ENCODE measurements at places on chromosomes 1 and 21. TPM values are rescaled to one million over a fixed set of nuclear protein-coding genes. Genes with fewer than 3 reads are reported as not detected.

DNA sequence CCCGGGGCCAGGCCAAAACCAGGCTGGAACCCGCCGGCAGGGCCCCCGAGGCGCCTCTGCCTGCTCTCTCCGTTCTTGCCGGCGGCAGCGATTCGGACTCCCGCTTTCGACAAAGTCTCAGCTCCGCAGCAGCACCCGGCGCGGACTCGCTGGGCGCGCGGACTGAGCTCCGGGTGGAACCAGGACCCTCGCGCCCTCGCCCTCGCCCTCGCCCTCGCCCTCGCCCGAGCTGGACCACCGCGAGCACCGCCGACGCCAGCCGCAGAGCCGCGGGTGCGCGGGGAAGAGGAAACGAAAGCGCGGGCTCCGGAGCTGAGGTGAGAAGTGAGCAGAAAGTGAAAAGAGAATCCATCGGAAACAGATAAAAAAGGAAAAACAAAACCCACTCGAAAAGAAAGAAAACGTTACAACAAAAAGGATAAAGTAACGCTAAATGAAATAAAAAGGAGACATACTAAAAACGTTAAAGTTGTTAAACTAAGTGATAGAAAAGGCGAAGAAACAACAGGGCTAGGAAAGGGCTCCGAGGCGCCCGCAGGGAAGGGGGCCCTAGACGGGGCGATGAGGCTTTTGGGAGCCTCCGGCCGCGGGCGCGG, 64.9 kb downstream of the MEF2D start:
- H3K36me3 ChIP-seq, result no peaks in the 10 kb centered on the region
- H3K4me3 ChIP-seq, result no peak overlapping the region
- peaks cover 7% of the 10 kb centered on the region for H3K4me1 ChIP-seq
- DNase-seq, result no peak

- no peak overlapping the region for H3K4me3 ChIP-seq
- no peak overlapping the region for H3K27ac ChIP-seq
- no peaks in the 10 kb centered on the region for H3K4me1 ChIP-seq
- DNase-seq, result no peak
- H3K27me3 ChIP-seq, result no peaks in the 10 kb centered on the region
- H3K36me3 ChIP-seq, result no peaks in the 10 kb centered on the region
Observed at GRCh38 chr21:23438081-23438480, 2169.2 kb downstream of the MRPL39 start.

Gene SH3BP5L
- total RNA-seq, result 26.0 TPM

DNA sequence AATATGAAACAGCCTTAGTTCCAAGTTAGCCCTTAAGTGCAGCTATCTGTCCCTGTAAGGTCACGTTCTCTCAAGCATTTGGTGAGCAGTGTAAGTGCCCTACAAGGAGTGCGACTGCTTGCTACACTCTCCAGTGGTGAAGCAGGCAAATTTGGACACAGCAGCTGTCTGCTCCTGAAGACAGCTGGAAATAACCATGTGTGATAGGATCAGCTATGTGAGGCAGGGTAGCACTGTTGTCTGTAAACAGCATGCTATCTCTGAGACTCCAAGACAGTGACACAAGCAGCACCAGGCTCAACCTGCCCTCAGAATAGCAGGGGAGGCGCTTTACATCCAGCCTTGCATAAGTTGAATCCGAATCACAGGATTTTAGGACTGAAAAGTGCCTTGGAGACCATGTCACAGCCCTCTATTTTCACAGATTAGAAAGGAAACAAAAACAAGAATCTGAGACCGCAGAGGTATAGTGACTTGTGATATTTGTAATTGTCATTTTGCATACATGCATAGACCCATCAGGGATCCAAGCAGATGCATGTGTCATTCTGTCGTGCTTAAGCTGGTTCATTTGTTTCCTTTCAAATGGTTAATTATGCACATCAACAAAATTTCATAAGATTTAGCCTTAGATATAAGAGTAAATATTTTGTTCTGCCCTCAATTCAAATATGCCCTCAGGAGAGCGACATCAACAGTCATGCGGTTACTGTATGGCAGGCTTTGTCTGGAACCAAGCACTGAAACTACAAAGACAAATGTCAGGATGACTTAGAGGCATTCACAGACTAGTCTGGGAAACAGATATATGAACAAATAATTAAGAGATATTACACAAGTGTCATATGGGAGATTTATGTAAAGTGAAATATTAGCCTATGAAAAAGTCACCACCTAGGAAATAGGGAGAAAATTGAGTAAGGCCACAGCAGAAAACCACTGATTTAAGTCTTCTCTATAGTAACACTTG, 134.9 kb upstream of the NRIP1 start:
- no peaks in the 10 kb centered on the region for H3K36me3 ChIP-seq
- no peaks in the 10 kb centered on the region for H3K27me3 ChIP-seq
- no peak overlapping the region for H3K27ac ChIP-seq

GRCh38 chr1:24417681-24418080, 2.1 kb downstream of the NIPAL3 start:
- no peak overlapping the region for H3K27ac ChIP-seq
- DNase-seq, result no peak
- no peaks in the 10 kb centered on the region for H3K27me3 ChIP-seq
- H3K4me3 ChIP-seq, result no peak overlapping the region
- H3K36me3 ChIP-seq, result no peaks in the 10 kb centered on the region
- peaks cover 14% of the 10 kb centered on the region for H3K4me1 ChIP-seq

Gene MFAP2
- total RNA-seq, result 9.9 TPM

DNA sequence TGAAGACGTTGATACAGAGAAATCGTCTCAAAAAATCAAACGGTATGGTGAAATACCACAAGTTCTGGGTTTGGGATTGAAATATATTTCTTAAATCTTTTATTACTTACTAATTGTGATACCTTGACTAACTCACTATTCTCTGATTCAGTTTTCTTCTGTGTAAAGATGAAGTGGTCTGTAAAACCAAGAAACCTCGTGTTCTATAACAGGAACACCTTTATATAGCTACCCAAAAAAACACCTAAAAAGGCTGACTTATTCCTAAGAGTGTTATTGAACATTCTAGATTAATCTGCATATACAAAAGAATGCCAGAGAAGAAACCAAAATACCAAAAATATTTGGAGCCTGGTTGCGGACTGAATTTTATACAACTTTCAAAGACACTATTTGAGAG, 721 bp downstream of the LRRIQ3 start:
- H3K36me3 ChIP-seq, result no peaks in the 10 kb centered on the region
- H3K4me1 ChIP-seq, result peaks cover 19% of the 10 kb centered on the region
- H3K4me3 ChIP-seq, result peak overlapping the region; percentile 82
- no peak overlapping the region for H3K27ac ChIP-seq
- H3K27me3 ChIP-seq, result no peaks in the 10 kb centered on the region

GRCh38 chr1:14083706-14084105, 383.7 kb downstream of the PRDM2 start:
- no peak overlapping the region for H3K27ac ChIP-seq
- DNase-seq, result no peak
- no peaks in the 10 kb centered on the region for H3K27me3 ChIP-seq
- H3K4me1 ChIP-seq, result no peaks in the 10 kb centered on the region
- no peaks in the 10 kb centered on the region for H3K36me3 ChIP-seq

DNA sequence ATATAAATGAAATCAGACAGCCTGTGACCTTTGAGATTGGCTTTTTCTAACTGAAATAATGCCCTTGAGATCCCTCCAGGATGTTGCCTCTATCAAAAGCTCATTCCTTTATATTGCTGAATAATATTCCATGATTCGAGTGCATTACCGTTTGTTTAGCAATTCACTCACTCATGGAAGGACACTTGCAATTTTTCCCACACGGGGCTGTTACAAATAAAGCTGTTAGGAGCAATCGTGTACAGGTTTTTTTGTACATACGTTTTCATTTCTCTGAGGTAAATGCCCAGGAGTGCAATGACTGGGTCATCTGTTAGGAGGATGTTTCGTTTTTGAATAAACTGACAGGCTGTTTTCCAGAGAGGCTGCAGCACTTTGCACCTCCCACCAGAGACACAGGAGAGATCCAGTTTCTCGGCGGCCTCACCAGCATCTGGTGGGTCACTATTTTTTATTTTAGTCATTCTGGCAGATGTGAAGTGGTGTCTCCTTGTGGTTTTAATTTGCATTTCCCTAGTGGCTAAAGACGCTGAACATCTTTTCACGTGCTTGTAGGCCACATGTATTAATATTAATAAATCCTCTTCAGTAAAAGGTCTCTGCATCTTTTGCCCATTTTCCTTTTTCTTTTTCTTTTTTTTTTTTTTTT, 11.0 kb downstream of the PRDM15 start:
- no peaks in the 10 kb centered on the region for H3K4me1 ChIP-seq
- no peak overlapping the region for H3K4me3 ChIP-seq
- H3K36me3 ChIP-seq, result no peaks in the 10 kb centered on the region
- no peak overlapping the region for H3K27ac ChIP-seq
- DNase-seq, result no peak
- H3K27me3 ChIP-seq, result no peaks in the 10 kb centered on the region

- H3K27me3 ChIP-seq, result no peaks in the 10 kb centered on the region
- H3K27ac ChIP-seq, result no peak overlapping the region
- H3K4me3 ChIP-seq, result no peak overlapping the region
- H3K36me3 ChIP-seq, result no peaks in the 10 kb centered on the region
- DNase-seq, result no peak
Observed at GRCh38 chr1:170262276-170262939, 116.6 kb downstream of the NTMT2 start.

Gene CELA2A
- total RNA-seq, result 14.4 TPM

Gene ELAPOR1
- total RNA-seq, result 1.4 TPM

- H3K27ac ChIP-seq, result no peak overlapping the region
- H3K4me3 ChIP-seq, result no peak overlapping the region
- H3K27me3 ChIP-seq, result no peaks in the 10 kb centered on the region
- DNase-seq, result no peak
Observed at GRCh38 chr1:239786464-239786863, 305.2 kb upstream of the FMN2 start.

DNA sequence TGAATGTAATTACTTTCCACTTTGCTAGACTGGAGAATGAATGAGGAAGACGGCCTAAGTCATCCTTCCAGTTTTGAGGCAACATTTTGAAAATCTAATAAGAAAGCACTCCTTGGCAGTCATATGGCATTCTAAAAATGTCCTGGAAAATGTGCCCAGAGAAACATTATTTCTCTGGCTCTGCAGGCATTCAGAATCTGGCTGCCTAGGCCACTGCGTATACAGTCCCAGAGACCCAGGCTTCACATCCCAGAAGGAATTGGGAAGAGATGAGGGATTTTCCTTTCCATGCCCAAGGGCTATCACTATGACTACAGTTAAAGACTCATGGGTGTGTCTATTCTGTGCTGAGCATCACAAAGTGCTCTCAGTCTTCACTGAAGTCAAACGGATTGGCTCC, 92.9 kb downstream of the BEND5 start:
- no peak overlapping the region for H3K4me3 ChIP-seq
- DNase-seq, result no peak
- H3K4me1 ChIP-seq, result peaks cover 19% of the 10 kb centered on the region
- H3K36me3 ChIP-seq, result no peaks in the 10 kb centered on the region
- H3K27ac ChIP-seq, result no peak overlapping the region
- no peaks in the 10 kb centered on the region for H3K27me3 ChIP-seq

Gene DAB1
- total RNA-seq, result 0.61 TPM

Gene TCEANC2
- 2.3 TPM for total RNA-seq

Measured in adrenal gland (tissue), 19 donors.